NCI-H1417 treated with DMSO at 0.1 percent for 48 hours (cell line): ENCODE measurements at places on chromosomes 1 and 21.

DNA sequence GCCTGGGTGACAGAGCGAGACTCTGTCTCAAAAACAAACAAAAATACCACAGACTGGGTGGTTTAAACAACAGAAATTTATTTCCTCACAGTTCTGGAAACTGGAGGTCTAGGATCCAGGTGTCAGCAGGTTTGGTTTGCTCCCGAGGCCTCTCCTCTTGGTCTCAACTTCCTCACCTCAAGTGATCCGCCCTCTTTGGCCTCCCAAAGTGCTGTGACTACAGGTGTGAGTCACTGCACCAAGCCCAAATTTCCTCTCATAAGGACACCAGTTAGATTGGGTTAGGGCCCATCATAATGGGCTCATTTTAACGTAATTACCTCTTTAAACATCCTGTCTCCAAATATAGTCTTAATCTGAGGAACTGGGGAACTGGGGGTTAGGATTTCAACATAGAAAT is 35.5 kb downstream of the MFSD2A start:
- DNase-seq: no peak

DNA sequence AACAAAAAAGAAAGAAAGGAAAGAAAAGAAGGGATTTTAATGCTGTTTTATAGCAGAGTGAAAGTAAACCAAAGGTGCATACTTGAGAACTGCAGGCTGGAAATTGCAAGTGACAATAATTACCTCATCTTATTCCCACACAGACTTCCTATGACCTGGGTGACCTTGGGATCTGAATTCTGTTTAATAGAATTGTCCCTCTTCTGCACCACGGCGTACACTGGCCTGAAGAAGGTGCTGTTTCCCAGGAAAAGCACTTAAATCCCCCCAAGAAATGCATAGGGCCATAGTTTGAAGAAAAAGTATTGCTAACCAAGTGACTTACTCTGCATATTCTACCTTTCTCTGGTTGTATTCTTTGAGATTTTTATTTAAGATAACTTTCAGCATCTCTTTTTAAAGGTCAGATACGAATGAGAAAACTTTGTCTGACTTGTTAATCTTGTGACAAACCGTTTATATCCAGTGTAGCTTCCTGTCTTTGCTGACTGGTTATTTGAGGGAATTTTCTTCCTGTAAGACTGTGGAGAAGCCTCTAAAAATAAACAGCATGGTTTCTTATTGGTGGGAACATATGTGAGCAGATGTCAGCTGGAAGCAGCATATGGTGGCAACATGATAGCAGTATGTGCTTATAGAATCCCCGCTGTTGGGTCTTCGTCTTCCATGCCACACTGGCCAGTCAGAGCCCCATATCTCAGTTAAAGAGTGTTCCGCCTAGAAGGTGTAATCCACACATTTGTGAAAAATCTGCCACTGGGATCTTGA is 16.3 kb downstream of the TGFB2 start:
- no peak for DNase-seq

GRCh38 chr1:3292868-3293562 is 161.4 kb upstream of the ARHGEF16 start:
- DNase-seq: no peak

DNA sequence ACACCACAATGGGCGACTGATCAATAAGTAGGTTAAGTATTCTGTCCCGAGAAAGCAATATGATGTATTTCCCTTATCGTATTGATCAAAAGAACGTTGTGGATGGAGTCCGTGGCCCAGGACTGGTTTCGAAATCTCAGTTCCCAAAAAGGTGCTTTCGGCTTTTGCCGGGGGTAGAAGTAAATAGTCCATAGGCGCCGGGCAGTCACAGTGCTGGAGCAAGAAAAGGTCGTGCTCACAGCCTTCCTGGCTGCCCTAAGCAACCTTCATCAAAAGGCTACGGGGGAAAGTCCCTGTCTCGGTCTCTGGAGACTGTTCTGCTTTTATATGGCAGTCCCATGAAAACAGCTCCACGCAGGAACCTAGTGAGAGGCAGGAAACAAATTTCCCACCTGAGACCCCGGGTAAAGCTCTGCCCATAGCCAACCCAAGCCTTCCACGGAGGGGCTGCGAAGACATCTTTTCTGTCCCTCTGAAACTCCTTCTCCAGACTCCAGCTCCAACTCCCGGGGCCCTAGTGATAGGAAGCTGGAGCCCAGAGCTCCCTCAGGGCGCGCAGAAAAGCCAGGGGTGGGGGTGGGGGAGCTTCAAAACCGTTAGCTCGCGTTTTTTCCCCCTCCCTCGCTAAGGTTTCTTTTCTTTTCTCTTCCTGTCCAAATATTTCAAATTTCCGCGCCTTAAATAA is 7.0 kb downstream of the CDKN2C start:
- no peak for DNase-seq

DNA sequence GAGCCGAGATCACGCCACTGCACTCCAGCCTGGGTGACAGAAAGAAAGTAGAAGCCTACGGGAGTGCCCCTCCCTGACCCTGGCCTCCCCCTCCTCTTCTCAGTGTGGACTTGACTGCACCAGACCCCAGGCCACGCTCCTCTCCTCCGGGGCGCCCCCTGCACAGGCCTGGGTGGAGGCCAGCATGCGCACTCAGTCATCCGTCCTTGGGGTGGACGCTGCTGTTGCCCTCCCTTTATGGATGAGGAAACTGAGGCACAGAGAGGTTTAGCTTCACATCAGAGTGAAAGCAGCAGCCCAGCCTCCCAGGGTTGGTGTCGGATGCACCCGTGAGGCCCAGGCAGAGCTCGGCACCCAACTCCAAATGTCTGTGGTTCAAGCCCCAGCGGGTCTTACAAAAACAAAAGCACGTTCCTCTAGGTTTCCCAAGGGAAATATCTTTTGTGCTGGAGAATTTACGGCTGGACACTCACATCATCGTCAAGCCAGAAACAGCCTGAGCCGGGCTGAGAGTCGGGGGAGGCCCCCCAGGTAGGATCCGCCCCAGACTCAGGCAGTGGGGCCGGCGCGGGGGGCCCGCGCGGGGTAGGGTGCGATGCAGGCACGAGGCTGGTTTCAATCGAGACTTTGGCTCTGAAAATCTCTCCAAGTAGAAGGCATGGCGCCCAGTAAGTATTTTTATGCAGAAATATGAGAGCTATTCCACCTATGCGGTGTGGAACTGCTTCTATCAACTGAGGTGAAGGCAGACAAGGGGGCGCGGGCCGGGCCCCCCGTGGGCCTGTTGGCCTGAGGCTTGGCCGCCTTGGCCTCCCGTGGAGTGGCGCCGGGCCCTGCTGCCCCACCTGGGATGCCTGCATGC is 36.6 kb downstream of the MORN1 start:
- DNase-seq: no peak

- no peak for DNase-seq
These were observed 41.4 kb downstream of the ACOT7 start for GRCh38 chr1:6352138-6352563.

DNA sequence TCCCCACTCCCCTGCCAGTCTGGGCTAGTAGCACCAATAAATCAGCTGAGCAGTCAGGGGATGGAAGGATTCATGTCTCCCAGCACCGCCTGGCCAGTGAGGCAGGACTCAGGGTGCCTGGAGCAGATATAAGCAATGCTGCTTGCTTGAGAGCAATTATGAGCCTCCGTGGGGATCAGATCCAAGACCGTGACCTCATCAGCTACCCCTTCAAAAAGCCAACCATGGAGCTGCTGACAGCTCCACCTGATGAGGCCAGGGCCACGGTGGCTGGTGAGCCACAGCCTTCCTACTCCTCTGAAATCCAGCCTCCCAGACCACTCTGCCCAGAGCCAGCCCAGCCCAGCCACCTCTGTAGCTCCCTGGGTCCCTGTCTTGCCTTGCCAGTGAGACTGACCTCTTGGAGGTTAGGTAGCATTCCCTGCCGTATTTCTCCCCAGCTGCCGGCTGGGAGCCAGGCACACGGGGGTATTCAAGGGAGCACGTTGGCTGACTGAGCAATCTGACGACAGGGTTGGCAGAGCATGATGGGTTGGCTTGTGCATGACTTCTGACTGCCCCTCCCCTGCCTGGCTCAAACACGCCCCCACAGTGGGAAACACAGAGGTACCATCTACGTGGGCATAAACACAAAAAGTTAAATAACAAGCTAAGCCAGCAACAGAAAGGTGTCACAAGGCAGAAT is 28.4 kb downstream of the SYT2 start:
- DNase-seq: no peak

DNA sequence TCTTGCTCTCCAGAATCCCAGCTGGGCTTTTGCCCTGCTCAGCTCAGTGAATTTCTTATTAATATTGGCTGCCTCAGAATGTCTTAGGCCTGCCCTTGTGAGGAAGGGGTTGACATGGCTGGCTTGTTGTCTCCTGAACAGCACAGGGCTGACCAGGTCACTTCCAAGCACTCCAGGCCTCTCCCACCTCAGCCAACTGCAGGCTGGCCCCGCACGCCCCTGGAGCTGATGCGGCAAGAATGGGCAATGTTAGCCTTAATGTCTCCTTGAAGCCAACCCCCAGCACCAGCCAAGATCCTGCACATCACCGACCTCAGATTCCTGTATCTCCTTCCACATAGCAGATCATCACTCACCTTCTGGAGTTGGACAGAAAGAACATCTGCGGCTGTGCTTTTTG is 598.6 kb downstream of the AJAP1 start:
- no peak for DNase-seq

DNA sequence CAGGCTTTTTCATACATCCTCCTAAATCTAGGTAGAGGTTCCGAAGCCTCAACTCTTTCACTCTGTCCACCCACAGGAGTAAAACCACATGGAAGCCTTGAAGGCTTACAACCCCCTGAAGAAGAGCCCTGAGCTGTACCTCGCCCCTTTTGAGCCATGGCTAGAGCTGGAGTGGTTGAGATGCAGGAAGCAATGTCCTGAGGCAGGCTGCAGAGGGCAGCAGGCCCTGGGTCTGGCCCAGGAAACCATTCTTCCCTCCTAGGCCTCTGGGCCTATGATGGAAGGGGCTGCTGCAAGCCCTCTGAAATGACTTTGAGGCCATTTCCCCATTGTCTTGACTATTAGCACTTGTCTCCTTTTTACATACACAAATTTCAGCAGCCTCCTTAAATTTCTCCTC is 1503.0 kb downstream of the KCNT2 start:
- no peak for DNase-seq

- no peak for DNase-seq
These were observed 33.8 kb downstream of the THAP3 start for GRCh38 chr1:6658359-6659060.

DNA sequence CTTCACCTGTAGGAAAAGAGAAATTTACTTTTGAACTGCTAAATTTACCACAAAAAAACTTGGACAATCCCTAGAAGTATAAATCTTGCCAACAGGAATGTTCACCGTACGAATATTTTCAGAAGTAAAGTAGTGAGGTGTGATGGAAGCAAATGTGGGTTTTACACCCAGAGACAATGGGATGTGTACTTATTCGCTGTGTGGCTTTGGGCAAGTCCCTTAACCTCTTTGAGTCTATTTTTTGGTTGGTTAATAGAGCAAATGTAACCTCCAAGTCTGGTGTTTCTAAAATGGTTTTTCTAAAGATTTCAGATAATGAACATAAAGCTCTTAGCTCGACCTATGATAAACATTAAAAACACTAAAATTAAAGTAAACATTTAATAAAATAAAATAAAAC is 51.2 kb downstream of the TPR start:
- no peak for DNase-seq

- DNase-seq: no peak
These were observed 44.9 kb upstream of the EFHD2 start for GRCh38 chr1:15364740-15365139.

GRCh38 chr1:35220976-35221375 is 28.0 kb upstream of the SFPQ start:
- DNase-seq: no peak

GRCh38 chr1:201251851-201252430 is 31.4 kb upstream of the PKP1 start:
- DNase-seq: no peak

DNA sequence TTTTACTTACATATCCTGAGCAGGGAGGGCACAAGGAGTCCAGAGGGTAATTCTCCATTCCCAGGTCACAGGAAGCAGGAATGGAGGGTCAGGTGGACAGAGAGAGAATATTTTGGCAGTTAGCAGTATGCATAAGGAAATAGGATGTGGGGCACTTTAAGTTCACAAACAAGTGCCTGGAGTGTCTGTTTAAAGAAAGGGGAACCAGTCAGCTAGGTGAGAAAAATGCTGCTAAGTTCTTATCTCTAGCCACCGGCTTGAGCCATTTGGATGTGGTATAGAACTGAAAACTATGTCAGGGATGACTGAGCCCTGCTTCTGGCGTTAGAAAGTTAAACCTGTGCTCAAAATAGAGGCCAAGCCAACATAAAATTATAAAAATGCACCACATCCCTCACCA is 739.7 kb upstream of the NCAM2 start:
- no peak for DNase-seq

GRCh38 chr1:17658837-17659236 is 96.3 kb upstream of the ACTL8 start:
- no peak for DNase-seq
